Right atrium auricular region (tissue), 2 donors: ENCODE measurements at places on chromosomes 3 and 15. TPM values are rescaled to one million over a fixed set of nuclear protein-coding genes. Genes with fewer than 3 reads are reported as not detected.

Gene NAALADL2
- total RNA-seq, result 2.5 TPM

- H3K4me1 ChIP-seq, result no peaks in the 10 kb centered on the region
- H3K4me3 ChIP-seq, result no peak overlapping the region
- H3K36me3 ChIP-seq, result no peaks in the 10 kb centered on the region
- no peak overlapping the region for H3K27ac ChIP-seq
- DNase-seq, result no peak
Observed at GRCh38 chr3:108127301-108127988, 36.6 kb upstream of the CD47 start.

DNA sequence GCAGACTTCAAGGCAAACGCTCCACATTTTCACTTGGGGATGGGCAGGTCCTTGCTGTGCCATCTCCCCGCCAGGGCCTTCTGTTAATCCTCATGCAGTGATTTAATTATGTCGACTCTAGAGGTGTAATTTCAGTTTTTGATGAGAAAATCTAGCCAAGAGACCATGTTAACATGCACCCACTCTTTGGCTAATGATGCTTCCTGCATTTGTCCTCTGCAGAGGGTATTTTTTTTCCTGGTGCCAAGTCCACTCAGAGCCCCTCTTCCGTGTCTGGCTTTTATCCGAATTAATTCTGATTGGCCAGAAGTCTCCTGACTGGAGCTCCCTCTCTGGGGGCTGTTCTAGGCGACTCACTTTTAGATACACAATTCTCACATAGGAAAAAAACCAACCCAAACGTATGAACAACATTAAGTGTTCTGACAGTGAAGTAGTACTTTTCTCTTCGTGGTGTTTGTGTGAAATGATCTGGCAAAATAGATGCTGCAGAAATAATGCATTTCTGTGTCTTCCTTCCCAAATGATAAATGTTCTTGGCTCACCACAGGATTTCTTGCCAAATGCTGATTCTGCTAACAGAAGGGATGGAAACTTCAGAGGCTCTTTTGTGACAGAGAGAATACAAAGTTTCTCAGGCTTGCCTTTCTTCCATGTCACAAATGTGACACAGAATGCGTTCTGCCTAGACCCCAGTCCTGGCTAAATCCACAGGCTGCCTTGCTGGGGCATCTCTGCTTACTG, 190.0 kb downstream of the CACNA2D3 start:
- H3K36me3 ChIP-seq, result no peaks in the 10 kb centered on the region
- no peak overlapping the region for H3K4me3 ChIP-seq
- no peak overlapping the region for H3K27ac ChIP-seq
- H3K4me1 ChIP-seq, result no peaks in the 10 kb centered on the region

Gene ADAMTS7
- 20.8 TPM for total RNA-seq

- H3K4me3 ChIP-seq, result no peak overlapping the region
- H3K27me3 ChIP-seq, result no peaks in the 10 kb centered on the region
- no peaks in the 10 kb centered on the region for H3K36me3 ChIP-seq
- no peak overlapping the region for H3K27ac ChIP-seq
Observed at GRCh38 chr15:24761704-24762302, 86.2 kb downstream of the NPAP1 start.

GRCh38 chr3:124569761-124570160, 160.5 kb upstream of the UMPS start:
- DNase-seq, result no peak
- no peaks in the 10 kb centered on the region for H3K4me1 ChIP-seq
- no peak overlapping the region for H3K4me3 ChIP-seq
- H3K36me3 ChIP-seq, result no peaks in the 10 kb centered on the region

Gene ADAMTS9
- total RNA-seq, result 21.0 TPM

Gene AQP9
- 1.1 TPM for total RNA-seq

GRCh38 chr15:29849218-29849617, 26.9 kb upstream of the TJP1 start:
- no peaks in the 10 kb centered on the region for H3K4me1 ChIP-seq
- no peak overlapping the region for H3K4me3 ChIP-seq
- H3K36me3 ChIP-seq, result no peaks in the 10 kb centered on the region

- H3K4me3 ChIP-seq, result no peak overlapping the region
- H3K27ac ChIP-seq, result no peak overlapping the region
- H3K27me3 ChIP-seq, result no peaks in the 10 kb centered on the region
- no peaks in the 10 kb centered on the region for H3K4me1 ChIP-seq
- DNase-seq, result no peak
- no peaks in the 10 kb centered on the region for H3K36me3 ChIP-seq
Observed at GRCh38 chr15:40118473-40118872, 9.8 kb upstream of the BMF start.

Gene ZNF501
- 2.8 TPM for total RNA-seq

GRCh38 chr3:180036671-180037455, at the start of gene PEX5L:
Gene PEX5L, minus strand, starts transcription at chr3:180036937. Its CDS starts 338 bp downstream, at chr3:180036599.
- DNase-seq, result no peak
- no peak within 1 kb of the TSS for H3K27ac ChIP-seq
- H3K27me3 ChIP-seq, result peaks cover 10% of the 10 kb centered on the region
- no peak within 1 kb of the TSS for H3K4me3 ChIP-seq
- no peaks in the 10 kb centered on the region for H3K36me3 ChIP-seq

- no peak overlapping the region for H3K4me3 ChIP-seq
- no peaks in the 10 kb centered on the region for H3K36me3 ChIP-seq
- no peaks in the 10 kb centered on the region for H3K4me1 ChIP-seq
Observed at GRCh38 chr3:81925385-81925784, 163.9 kb upstream of the GBE1 start.

- no peak for DNase-seq
- H3K4me3 ChIP-seq, result no peak overlapping the region
- no peak overlapping the region for H3K27ac ChIP-seq
- H3K27me3 ChIP-seq, result no peaks in the 10 kb centered on the region
Observed at GRCh38 chr3:187759601-187760000, 14.3 kb upstream of the BCL6 start.

Gene SEMA3G
- 11.8 TPM for total RNA-seq

Gene TUBGCP5
- 6.8 TPM for total RNA-seq

- H3K27me3 ChIP-seq, result no peaks in the 10 kb centered on the region
- no peak overlapping the region for H3K27ac ChIP-seq
- H3K36me3 ChIP-seq, result no peaks in the 10 kb centered on the region
- H3K4me3 ChIP-seq, result no peak overlapping the region
- H3K4me1 ChIP-seq, result no peaks in the 10 kb centered on the region
Observed at GRCh38 chr3:64398476-64398875, 173.2 kb upstream of the PRICKLE2 start.

DNA sequence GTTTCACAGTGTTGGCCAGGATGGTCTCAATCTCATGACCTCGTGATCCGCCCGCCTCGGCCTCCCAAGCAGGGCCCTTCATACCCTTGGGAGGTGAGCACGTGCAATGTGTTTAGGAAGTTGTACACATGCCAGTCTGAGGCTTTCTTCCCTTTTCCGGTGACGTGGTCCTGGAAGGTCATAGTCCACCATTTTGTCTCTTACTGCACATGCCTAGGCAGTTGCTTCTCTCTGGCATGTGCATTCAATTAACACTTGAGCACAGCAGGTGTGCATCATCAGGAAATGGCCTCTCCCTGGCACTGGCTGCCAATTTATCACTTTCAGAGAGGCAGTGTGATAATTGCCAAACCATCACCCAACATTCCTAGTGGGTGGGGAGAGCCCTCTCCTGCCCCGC, 21.7 kb upstream of the SELENOK start:
- no peak overlapping the region for H3K27ac ChIP-seq
- no peaks in the 10 kb centered on the region for H3K4me1 ChIP-seq
- H3K36me3 ChIP-seq, result no peaks in the 10 kb centered on the region
- H3K27me3 ChIP-seq, result no peaks in the 10 kb centered on the region
- no peak overlapping the region for H3K4me3 ChIP-seq
- DNase-seq, result no peak

DNA sequence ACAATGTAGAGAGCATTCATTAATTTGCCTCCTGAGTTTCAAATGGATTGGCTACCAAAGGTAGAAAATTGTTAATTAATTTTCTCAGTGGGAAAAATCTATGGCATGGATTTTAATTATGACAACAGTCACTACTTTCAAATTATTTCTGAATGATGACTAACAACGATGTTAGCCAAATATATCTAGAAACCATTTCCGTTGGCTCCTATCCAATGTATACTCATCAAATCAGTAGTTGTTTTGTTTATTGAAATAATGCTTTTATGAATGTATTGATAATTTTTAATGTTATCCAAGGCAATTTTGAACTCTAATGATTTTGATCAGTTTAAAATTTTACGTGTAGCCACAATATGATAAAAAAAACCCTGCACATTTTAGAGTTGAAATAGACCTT, 333.4 kb downstream of the NAALADL2 start:
- DNase-seq, result no peak
- no peaks in the 10 kb centered on the region for H3K27me3 ChIP-seq
- H3K4me1 ChIP-seq, result no peaks in the 10 kb centered on the region
- H3K4me3 ChIP-seq, result no peak overlapping the region
- no peak overlapping the region for H3K27ac ChIP-seq

Gene RAD51
- 0.30 TPM for total RNA-seq

- H3K27me3 ChIP-seq, result no peaks in the 10 kb centered on the region
- no peak for DNase-seq
- no peak overlapping the region for H3K27ac ChIP-seq
- no peak overlapping the region for H3K4me3 ChIP-seq
Observed at GRCh38 chr3:30098243-30098642, 508.2 kb upstream of the TGFBR2 start.

Gene GOLGA8H
- 0.35 TPM for total RNA-seq

GRCh38 chr3:159806412-159806811, 182.2 kb upstream of the IL12A start:
- H3K27me3 ChIP-seq, result no peaks in the 10 kb centered on the region
- H3K36me3 ChIP-seq, result no peaks in the 10 kb centered on the region
- no peak for DNase-seq
- H3K27ac ChIP-seq, result no peak overlapping the region
- H3K4me3 ChIP-seq, result no peak overlapping the region

GRCh38 chr15:91331581-91331980, 231.5 kb downstream of the SV2B start:
- H3K4me1 ChIP-seq, result no peaks in the 10 kb centered on the region
- no peaks in the 10 kb centered on the region for H3K36me3 ChIP-seq
- H3K27me3 ChIP-seq, result no peaks in the 10 kb centered on the region
- no peak for DNase-seq
